ENCODE measurements at places on chromosomes 1 and 21.

- no peak for DNase-seq
These were observed 8.3 kb downstream of the PADI1 start for GRCh38 chr1:17213148-17213781.

DNA sequence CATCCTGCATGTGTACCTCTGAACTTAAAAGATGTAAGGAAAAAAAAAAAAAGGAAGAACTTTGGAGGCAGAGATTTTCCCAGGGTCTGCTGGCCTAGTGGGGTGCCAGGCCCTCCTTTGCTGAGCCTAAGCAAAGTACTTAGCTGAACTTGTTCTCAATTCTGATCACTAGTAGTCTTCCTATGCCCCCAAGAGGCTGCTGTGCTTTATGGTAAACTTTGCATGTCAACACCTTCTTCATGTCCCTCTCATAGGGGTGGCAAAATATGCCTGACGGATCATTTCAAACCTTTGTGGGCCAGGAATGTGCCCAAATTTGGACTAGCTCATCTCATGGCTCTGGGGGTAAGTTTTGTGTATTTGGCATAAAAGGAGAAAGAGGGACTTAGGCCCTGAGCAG lies 1.4 kb upstream of the USP21 start:
- no peak for DNase-seq

DNA sequence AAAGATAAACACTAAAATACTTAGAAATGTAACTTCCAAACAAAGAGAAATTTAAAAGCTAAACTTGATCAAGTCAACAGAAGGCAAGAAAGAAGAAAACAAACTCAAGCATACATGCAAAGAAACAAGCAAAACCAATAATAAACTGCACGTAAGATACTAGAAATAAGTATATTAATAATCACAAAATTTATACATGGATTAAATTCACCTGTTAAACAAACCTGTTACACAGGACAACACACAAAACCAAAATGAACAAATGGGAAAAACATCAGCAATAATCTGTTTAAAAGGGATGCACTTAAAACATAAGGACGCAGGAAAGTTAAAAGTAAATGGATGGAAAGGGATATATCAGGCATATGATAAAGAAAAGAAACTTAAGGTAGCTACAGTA lies 165.8 kb downstream of the CDC42BPA start:
- no peak for DNase-seq

DNA sequence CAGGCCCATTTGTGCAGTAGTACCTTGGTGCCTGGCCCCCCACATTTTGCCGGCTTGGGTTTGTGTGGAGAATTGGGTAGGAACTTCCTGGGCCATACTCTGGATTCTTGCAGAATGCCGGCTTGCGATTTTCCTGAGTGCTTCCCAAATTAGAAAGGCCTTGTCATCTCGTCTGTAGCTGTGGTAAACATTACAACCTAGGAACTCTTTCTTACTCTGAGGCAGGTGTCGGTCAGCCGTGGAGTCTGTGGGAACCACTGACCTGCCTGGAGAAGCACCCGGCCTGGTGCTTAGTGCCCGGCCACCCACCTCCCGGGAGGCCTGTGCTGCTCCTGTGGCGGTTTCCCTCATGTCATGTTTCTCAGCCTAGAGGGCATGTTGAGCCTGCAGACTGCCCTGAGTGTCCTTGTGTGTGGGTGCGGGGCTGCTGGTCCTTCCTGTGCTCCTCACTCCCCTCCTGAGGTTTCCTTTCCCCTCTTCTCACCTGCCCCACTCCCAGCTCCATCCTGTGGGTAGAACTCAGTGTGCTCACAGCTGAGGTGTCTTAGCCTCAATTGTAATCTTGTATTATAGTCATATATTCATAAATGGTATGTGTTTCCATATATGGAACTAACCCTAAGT lies 64.7 kb downstream of the S100B start:
- DNase-seq, result no peak

- DNase-seq, result no peak
These were observed 23.0 kb upstream of the EPHA8 start for GRCh38 chr1:22540337-22540736.

GRCh38 chr1:85366391-85367170 lies 90.1 kb upstream of the BCL10 start:
- DNase-seq, result no peak

All from stimulated activated CD8-positive, alpha-beta memory T cell treated with anti-CD3 and anti-CD28 coated beads, Interleukin-2, amount 100 ng/mL, for 1 hour (primary cell).